ENCODE measurements at places on chromosomes 4 and X.
A peak's percentile ranks its signal among the peaks of the same experiment; 100 is the strongest.

- peak; percentile 24 for DNase-seq
These were observed 36.9 kb downstream of the NLGN3 start for GRCh38 chrX:71181558-71181909.

GRCh38 chrX:154333837-154334271 lies 38.3 kb downstream of the TKTL1 start:
- DNase-seq = no peak

DNA sequence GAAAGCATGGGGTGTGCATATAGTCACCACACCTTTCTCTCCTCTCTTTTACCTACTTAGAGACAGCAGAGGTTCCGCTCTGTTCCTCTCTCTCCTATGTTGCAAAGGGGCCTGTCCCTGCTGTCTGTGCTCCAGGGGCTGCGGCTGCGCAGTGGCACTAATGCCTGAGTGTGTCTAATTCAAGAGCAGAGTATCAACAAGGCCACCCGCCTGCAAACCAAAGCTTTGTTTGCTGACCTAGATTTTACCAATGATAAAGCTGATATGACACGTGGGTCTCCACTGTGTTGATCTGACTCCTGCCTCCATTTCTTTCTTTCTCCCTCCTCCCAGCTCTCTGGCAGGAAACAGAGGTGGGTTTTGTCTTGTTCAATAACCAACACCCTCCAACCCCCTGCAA lies 74.9 kb downstream of the NSG1 start:
- DNase-seq = peak; percentile 63

- DNase-seq = no peak
These were observed 9.8 kb downstream of the ZIC3 start for GRCh38 chrX:137575596-137576255.

Data from activated gamma-delta T cell treated with Interleukin-2 at 50 U/mL for 16 hours (primary cell).